ENCODE measurements at places on chromosomes 2 and 18.

- DNase-seq, result no peak
These were observed 20.9 kb downstream of the OXER1 start for GRCh38 chr2:42742740-42743658.

- DNase-seq, result no peak
These were observed 139.3 kb downstream of the KLHL29 start for GRCh38 chr2:23524261-23524706.

DNA sequence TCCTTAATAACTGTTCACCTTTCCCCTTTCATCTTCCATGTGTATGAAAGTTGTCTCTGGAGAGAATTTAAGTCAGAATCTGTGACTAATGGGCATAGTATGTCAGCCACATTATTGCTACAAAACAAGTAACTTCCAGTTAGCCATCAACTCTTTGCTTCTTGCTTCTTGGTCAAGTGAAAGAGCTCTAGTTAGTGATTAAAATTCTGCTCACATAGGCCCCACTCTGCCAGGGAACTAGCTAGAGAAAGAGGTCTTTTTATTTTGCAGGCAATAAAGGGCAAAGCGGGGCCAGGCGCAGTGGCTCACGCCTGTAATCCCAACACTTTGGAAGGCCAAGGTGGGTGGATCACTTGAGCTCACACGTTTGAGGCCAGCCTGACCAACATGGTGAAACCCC lies 64.6 kb downstream of the COLEC12 start:
- DNase-seq, result peak; percentile 23

GRCh38 chr2:181188605-181189004 lies 208.2 kb downstream of the UBE2E3 start:
- no peak for DNase-seq

DNA sequence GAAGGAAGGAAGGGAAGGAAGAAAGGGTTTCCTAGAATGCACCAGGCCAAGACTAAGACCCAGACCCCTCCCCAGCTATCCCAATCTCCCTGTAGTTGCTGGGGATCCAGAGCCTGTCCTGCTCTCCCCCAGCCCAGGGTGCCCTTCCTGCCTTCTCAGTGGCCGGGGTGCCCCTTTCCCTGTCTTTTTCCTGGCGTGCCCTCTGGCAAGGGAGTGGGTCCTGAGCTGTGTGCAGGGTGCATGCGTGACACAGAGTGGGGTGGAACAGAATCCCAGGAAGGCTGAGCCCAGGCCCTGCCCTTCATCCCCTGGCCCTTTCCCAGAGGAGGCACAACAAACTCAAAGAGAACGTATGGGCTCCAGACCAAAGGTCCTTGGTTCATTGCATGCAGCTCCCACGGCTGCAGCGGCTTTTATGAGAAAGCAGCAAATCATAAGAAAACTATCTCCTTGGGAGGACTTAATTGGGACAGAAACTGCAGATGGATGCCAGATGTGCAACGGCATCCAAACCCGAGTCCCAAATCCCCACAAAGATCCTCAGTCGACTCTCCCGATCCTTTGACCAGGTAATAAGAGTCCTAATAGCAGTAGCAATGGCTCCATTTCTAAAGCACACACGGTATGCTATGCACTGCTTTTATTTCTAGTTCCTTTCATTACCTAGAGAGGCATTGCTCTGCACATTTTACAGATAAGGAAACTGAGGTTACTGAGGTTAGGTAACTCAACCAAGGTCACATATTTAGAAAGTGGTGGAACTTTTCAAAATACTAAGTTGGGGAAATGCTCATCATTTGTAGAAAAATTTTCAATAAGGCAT lies 12.7 kb upstream of the ARID5A start:
- DNase-seq, result no peak

GRCh38 chr18:6109743-6110142 lies 214.4 kb upstream of the TMEM200C start:
- no peak for DNase-seq

GRCh38 chr2:7749895-7750559 lies 832.8 kb downstream of the RNF144A start:
- no peak for DNase-seq

DNA sequence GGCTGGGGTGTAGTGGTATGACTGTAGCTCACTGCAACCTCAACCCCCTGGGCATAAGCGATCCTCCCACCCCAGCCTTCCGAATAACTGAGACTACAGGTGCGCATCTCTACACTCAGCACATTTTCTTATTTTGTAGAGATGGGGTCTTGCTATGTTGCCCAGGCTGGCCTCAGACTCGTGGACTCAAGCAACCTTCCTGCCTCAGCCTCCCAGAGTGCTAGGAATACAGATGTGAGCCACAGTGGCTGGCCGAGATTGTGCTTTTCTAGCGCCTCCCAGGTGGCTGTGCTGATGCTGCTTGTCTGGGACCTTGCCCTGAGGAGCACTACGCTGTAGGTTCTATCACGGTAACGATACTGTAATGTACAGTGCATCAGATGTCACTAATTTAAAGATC lies 155.6 kb downstream of the AGAP1 start:
- no peak for DNase-seq

DNA sequence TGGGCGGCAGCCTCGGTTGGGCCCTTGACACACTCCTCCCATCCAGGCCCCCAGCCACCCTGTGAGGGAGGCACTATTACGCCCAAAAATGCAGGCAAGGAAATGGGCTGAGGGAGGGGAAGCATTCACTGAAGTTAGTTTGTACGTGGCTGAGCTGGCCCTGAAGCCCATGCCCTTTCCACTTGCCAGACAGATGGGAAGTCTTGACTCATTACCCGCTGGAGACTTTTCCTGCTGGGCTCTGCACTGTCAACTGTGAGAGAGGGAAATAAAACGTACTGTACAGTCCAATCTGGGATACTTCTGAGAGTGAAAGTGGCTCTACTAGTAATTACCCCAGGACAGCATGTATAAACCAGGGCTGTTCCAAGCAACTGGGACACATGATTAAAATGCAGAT lies 125.9 kb downstream of the MSH2 start:
- DNase-seq, result peak; percentile 59

- DNase-seq, result no peak
These were observed 19.0 kb downstream of the VIL1 start for GRCh38 chr2:218437969-218438368.

DNA sequence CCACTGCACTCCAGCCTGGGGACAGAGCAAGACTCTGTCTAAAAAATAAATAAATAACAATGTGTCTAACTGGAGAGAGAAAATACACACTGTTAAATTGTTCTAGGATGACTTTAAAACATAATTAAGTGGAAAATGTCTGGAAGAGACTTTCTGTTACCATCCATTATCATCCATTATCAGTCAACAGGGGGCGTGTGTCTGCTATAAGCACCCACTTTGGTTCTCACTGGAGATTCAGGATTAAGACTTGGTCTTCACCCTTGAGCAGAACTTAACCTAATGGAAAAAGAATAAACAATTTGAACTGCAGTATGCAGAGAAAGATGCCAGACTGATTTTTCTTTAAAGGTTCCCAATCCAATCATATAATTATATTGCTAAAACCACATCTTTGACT lies 999.8 kb upstream of the GYPC start:
- DNase-seq, result no peak

DNA sequence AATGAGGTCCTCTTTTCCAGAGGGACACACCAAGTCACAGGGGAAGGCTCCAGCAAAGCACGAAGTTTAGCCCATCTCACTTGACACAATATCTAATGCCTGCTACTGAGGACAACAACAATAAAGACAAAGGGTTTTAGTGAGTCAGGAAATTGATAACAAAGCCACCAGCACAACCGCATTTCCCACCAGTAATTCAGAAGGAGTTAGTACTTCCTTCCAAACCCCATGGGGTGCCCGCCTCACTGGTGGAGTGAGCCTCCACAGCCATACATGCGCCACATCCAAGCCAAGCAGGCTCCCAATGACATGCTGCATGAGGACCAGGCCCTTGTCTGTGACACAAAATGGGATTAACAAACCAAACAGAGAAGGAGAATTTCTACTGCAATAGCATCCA lies 40.1 kb downstream of the MRPL35 start:
- no peak for DNase-seq

DNA sequence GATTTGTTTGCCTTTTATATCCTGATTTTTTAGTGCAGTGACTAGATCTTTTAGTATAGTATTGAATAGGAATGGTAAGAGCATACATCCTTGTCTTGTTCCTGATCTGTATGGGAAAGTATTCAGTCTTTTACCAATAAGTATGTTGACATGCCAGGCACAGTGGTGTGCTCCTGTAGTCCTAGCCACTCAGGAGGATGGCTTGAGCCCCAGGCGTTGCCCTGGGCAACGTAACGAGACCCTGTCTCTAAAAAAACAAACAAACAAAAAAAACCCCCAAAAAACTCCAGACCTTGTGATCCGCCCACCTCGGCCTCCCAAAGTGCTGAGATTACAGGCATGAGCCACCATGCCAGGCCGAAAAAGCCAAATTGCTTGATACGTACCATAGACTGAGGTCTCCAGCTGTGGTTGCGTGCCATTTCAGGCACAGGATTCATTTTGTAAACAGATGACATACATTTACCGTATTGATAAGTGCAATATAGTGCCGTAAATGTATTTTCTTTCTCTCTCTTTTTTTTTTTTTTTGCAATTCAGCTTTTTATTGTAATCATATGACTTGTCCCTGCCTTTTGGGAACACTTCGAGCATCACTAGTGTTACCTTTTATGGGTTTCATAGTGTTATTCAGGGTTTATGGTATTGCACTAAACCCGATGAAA lies 18.5 kb downstream of the BIRC6 start:
- no peak for DNase-seq

DNA sequence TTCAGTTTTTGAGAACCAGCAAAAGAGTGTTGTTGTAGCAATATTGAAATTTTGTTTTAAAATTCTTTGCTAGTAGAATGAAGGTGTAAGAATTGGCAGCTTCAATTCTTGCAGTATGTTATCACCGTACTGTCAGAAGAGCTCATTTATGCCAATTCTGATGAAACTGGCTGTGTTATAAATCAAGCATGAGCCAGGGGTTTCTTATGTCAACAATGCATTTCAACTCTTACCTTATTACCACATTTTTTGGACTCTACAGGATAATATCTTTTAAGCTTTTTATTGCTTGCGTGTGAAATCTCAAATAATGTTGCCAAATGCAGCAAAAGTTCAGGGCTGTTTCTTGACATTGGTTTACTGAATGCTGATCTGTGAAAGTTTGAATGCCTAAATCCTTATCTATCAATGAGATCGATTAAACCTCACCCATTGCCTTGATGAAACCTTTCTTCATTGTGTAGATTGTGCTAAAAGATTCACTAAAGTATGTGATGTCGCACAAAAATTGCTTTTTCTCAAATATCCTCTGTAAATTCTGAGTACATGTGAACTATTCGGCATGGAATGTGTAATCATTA lies 1389.3 kb upstream of the ZEB2 start:
- DNase-seq, result no peak

GRCh38 chr2:172442072-172442895 lies 14.9 kb downstream of the ITGA6 start:
- DNase-seq, result no peak

All from G401 (cell line).